ENCODE measurements at places on chromosomes 12 and 14.

DNA sequence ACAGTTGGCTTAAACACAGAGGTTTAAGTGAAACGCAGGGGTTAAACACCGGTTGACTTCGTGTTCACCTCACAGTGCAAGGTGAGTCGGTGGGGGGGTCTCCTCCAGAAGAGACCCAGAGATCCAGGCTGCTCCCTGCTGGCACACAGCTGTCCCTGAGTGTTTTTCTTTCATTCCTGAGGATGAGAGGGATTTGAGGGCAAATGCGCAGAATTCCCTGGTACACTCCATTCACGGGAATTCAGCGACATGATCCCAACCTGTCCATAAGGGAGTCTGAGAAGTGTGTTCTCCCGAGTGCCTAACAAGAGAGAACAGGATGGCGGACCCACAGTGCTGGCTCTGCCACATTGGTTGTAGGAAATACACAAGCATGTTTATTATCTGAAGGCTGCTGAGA is 107.2 kb upstream of the ESRRB start:
- DNase-seq, result no peak

GRCh38 chr14:80213602-80214001 is 2.3 kb upstream of the DIO2 start:
- DNase-seq, result no peak

- no peak for DNase-seq
Measured at GRCh38 chr12:132492522-132492921, 2.6 kb downstream of the FBRSL1 start.

GRCh38 chr12:31507966-31508365 is 83.0 kb downstream of the DENND5B start:
- DNase-seq, result no peak

- no peak for DNase-seq
Measured at GRCh38 chr12:31991815-31992214, 32.6 kb downstream of the RESF1 start.

DNA sequence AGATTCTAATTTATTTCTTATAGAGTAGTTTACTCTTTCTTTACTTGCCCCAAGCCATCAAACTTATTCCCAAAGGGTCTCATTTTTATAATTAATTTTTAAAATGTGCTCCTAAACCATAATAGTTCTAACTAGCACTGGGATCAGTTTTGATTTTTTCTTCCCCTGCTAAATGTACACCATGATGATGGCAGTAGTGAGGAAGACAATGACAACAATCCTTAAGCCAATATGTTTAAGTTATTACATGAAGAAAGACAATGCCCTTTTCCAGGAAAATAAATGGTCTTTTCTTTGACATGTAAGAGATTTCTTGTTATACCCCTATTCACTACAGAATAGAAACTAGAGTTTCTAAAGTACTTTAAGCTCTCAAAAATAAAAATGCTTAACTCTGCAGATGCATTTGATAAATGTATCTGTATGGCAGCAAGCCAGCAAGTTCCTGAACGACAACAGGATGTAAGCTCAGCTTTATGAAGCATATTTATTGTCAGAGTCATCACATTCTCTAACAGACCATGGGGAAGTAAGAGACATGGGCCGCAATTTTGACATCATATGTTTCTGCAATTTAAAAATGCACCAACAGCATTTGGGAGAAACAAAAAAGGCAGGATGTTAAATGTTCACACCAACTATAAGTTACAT is 36.0 kb upstream of the SNX6 start:
- no peak for DNase-seq

- no peak for DNase-seq
Measured at GRCh38 chr12:34391771-34392581, 369.7 kb downstream of the ALG10 start.

DNA sequence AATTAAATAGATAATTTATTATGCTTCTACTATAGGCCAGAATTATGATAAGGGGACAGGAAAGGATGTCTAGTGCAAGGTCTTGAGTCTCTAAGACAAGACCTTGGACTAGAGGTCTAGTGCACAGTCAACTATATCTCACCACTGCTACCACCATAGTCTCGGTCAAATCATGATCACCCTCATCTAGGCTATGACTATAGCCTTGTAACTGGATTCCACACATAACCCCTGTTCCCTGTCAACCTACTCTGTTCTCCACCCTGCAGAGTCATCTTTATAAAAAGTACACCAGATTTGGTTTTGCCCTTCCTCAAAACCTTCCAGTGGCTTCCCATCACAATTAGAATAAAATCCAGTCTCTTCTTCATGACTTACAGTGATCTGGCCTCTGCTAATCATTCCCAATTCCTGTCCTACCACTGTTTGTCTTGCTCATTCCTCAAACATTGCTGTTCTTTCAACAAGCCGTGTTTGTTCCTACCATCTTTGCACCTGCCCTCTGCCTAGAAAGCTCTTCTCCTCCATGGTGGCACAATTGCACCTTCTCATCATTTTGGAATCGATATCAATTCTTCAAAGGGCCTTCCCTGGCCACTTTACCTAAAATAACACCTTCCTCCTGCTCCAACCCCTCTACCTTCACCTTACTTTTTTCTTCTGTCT is 169.4 kb downstream of the FOXN3 start:
- no peak for DNase-seq

DNA sequence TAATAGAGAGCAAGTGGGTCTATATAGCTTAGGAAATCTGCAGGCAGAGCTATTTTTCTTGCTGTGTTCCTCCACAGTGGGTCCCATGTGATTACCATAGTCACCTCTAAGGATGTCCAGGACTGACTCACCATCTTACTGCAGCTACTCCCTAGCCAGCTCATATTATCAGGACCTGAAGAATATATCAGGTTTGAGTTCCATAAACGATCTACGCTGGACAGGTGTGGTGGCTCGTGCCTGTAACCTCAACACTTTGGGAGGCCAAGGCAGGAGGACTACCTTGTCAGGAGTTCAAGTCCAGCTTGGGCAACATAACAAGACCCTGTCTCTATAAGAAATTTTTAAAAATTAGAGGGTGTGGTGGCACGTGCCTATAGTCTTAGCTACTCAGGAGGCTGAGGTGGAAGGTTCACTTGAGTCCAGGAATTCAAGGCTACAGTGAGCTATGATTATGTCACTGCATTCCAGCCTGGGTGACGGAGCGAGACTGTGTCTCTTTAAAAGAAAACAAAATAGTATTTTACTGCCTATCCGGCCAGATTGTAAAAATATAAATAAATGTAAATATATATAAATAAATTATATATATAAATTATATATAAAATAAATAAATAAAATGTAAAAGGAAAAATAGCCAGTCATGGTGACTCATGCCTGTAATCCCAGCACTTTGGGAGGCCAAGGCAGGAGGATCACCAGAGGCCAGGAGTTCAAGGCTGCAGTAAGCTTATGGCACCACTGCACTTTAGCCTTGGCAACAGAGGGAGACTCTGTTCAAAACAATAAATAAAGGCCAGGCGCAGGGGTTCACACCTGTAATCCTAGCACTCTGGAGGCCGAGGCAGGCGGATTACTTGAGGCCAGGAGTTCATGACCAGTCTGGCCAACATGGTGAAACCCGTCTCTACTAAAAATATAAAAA is 6.9 kb upstream of the SPRYD4 start:
- no peak for DNase-seq

DNA sequence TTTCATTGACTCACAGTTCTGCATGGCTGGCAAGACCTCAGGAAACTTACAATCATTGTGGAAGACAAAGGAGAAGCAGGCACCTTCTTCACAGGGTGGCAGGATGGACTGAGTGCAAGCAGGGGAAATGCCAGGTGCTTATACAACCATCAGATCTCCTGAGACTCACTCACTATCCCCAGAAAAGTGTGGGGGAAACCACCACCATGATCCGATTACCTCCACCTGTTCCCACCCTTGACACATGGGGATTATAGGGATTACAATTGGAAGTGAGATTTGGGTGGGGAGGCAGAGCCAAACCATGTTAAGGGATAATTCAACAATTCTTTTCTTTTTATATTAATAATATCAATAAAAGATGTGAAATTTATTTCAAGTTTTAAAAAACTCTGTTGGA is 34.1 kb downstream of the CNTN1 start:
- DNase-seq, result no peak

GRCh38 chr12:121513464-121514183 is 67.2 kb downstream of the KDM2B start:
- DNase-seq, result no peak

DNA sequence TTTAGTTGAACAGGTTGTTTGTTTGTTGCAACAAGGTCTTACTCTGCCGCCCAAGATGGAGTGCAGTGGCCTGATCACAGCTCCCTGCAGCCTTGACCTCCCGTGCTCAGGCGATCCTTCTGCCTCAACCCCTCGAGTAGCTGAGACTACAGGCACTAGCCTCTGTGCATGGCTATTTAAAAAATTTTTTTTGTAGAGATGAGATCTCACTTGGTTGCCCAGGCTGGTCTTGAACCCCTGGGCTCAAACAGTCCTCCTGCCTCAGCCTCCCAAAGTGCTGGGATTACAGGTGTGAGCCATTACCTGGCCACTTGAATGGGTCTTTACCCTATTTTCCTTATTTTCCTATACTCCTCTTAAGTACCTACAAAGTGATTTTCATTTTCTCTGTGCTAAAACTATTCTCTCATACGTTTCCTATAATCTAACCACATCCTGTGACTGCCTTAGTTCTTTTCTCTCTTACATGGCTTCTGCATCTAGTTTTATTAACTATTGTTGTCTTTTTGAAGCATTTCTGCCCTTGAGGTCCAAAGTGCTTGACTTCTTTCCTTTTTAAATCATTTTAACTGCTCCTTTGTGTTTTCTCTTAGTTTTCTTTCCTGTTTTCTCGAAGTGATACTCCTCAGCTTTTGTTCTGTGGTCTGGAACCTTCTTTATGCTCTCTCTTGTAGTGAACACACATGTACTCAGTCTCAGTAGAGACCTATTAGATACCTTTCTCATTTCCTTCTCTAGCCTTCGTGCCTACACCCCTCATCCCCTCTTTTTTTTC is 14.1 kb downstream of the GPX2 start:
- no peak for DNase-seq

DNA sequence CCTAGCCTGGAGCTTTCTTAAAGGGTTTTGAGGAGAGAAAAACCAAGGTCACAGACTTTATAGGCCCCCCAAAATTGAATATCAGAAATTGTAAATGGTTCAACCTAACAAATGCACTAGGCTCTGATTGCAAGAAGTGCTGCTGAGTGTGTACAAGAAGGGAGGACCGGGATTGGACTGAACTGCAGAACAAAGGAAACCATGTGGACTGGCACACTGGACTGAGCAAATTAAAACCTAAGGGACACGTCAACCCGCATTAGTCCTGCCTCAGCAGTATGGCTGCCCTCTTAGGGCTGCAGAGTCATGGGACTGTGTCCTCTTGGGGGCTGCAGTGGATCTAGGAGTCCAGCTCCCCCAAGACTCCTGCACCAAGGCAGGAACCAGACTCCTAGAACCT is 842 bp upstream of the CISTR start:
- DNase-seq, result no peak

GRCh38 chr12:75086091-75087038 is 123.3 kb downstream of the KCNC2 start:
- DNase-seq, result no peak

All from T-helper 22 cell (primary cell).